ENCODE measurements at places on chromosomes 3 and 15.

GRCh38 chr3:11638495-11639358 lies 5.0 kb downstream of the VGLL4 start:
- no peak for DNase-seq

GRCh38 chr3:18868911-18869689 lies 279.2 kb upstream of the KCNH8 start:
- DNase-seq: no peak

- no peak for DNase-seq
Measured at GRCh38 chr15:20358066-20358778, 183.4 kb downstream of the GOLGA6L6 start.

DNA sequence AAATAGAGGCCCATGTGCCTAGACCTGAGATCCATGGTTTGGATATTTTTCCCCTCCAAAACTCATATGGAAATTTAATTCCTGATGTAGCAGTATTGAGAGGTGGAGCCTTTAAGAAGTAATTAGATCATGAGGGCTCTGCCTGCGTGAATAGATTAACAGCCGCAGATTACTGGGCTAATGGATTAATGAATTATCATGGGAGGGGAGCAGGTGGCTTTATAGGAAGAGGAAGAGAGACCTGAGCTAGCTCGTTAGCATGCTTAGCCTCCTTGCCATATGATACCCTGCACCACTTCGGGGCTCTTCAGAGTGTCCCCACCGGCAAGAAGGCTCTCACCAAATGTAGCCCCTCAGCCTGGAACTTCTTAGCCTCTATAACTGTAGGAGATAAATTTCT lies 15.8 kb downstream of the ARHGEF26 start:
- DNase-seq: no peak

- no peak for DNase-seq
Measured at GRCh38 chr3:186099178-186099577, 9.7 kb downstream of the ETV5 start.

DNA sequence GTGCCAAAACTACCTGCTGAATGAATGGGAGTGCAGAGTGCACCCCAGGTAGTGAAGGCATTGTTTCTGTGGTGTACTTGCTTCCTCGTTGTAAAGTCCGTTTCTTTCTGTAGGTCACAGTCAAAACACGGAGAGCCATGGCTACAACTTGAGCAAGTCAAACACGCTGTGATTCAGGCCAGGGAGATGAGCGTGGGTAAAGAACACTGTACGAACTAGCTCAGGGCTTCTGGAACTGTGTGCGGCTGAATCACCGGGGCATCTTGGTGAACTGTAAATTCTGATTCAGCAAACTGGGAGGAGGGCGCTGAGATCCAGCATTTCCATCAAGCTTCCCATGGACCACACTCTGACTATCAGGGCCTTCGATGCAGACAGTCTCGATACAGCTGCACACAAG lies 5.0 kb upstream of the TNK2 start:
- no peak for DNase-seq

- no peak for DNase-seq
Measured at GRCh38 chr3:183198939-183199338, 36.4 kb upstream of the LAMP3 start.

- DNase-seq: no peak
Measured at GRCh38 chr3:25007974-25008658, 419.9 kb upstream of the RARB start.

DNA sequence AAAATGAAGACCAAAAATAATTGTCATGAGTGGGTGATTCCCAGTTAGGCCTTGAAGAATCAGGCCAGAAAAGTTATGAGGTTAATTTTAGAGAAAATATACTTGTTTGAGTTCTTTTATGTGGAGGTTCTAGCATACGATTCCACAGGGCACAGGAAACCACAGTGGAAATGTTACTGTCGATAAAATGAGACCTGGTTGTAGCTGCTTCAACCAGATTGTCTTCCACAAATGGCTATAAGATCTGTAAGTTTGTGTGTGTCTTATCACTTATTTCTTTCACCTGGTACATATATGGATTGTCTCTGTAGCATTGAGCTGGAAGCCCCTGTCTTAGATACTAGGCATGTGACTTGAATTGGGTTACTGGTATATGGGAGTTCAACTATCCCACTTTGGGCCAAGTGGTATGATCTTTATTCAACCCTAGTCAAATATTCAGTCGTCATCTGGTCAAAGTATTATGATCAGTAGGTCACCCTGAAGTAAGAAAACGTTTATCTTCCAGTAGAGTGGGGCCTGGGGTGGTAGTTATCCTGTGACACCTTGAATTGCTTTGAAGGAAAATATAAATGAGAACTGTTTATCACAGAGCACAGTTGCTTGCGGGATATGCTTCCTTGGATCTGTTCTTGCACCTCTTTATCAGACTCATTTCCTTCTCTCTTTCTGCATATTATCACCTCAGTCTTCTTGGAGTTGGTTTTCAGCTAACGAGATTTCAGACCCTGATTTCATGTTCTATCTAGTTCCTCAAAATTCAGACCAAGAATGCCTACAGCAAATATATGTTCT lies 21.5 kb upstream of the ZNF609 start:
- DNase-seq: no peak

DNA sequence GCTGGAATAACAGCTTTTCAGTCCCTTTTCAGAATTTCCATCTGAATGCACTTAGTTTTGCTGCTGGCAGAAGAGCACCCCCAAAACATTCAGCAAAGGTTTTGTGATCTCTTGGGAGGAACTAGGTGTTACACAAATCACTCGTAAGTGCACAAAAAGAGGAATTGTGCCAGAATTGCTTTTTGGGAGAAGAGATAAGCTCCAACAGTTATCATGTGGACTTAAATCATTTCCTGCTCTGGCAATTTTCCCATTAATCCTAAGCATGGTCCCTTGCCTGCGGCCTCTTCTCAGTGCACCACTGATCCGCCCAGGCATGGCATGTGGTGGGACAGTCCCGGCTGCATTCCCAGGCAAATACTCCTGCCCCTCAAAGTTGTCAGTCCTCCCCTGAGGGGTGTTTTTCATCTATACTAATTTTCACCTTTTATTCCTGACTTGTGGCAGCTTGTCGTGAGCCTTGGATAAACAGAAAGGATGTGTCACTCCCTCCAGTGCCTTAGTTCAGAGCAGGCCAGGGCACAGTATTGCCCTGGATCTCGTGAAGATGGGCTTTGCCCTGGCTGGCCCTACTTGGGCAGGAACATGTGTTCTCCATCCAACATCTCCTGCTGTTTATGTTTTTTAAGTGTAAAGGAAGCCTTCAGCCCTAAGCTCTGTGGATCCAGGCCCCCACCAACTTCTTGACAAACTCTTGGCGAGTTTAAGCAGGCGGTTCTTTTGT lies 44.6 kb upstream of the VILL start:
- no peak for DNase-seq

DNA sequence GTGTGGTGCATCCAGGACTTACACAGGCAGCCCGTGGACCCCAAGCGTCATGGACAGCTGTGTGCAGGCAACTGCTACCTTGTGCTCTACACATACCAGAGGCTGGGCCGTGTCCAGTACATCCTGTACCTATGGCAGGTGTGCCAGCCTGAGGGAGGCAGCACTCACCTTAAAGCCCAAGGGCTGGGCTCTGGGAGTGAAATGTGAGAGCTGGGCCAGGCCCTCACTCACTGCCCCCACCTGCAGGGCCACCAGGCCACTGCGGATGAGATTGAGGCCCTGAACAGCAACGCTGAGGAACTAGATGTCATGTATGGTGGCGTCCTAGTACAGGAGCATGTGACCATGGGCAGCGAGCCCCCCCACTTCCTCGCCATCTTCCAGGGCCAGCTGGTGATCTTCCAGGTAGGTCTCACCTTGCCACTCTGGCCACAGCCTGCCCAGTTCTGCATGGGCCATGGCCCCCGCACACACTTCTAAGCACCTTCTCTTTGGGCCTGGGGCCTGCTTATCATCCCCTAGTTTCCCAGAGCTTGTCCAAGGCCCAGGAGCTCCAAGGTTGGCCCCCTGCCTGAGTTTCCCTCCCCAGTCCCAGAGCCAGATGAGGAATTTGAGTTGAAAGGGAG lies 11.0 kb downstream of the VILL start:
- no peak for DNase-seq

- DNase-seq: no peak
Measured at GRCh38 chr3:74709951-74710350, 95.5 kb upstream of the CNTN3 start.

DNA sequence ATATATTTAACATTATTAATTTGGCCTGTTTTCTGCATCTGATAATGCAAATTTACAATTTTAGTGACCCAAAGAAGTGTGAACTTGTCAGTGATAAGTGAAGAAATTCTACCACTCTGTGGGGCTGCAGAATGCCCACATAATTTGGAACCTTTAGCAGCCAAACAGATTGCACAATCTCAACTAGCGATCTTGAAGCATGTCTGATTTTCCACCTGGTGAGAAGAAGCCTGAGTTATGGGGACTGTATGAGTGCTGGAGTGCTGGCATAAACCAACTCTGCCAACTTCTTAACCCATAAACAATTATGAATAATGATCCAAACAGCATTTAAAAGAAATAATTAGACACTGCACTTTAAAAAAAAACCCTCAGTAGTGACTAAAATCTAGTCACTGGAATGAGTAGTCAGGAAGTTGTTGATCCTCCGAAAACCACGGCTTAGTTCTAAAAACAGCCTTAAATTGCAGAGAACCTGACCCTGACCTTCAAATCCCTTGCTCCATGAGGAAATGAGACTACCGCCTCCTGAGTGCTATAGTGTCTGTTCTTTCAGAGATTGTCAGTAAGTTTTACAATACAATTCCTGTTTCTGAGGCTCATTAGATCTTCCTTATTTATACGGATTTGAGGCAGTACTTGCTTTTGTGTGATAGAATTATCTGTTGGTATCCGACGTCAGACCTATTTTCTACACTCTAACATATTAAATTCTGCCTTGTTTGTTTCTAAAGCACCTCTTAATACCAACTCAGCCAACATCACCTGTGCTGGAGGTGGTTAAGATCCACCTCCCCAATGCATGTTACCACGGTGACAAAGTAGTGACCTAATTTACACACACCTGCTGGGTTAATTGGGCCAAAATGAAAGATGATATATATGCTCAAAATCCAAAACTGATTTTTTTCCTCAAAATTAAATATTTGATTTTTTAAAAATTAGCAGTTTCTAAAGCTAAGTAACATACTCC lies 267.7 kb downstream of the ZBTB20 start:
- DNase-seq: no peak

- DNase-seq: no peak
Measured at GRCh38 chr15:25652704-25653103, 210.4 kb downstream of the ATP10A start.

DNA sequence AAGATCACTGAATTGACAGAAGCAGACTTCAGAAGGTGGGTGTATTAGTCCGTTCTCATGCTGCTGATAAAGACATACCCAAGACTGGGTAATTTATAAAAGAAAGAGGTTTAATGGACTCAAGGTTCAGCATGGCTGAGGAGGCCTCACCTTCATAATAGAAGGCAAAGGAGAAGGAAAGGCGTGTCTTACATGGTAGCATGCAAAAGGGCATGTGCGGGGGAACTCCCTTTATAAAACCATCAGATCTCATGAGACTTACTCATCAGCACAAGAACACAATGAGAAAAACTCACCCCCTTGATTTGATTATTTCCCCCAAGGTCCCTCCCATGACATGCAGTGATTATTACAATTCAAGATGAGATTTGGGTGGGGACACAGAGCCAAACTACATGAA lies 416.3 kb upstream of the EPHA3 start:
- no peak for DNase-seq

- no peak for DNase-seq
Measured at GRCh38 chr15:40582726-40583246, 11.3 kb upstream of the KNL1 start.

GRCh38 chr15:70023769-70024491 lies 73.8 kb downstream of the TLE3 start:
- DNase-seq: no peak

GRCh38 chr15:49189631-49190030 lies 19.6 kb downstream of the GALK2 start:
- no peak for DNase-seq

DNA sequence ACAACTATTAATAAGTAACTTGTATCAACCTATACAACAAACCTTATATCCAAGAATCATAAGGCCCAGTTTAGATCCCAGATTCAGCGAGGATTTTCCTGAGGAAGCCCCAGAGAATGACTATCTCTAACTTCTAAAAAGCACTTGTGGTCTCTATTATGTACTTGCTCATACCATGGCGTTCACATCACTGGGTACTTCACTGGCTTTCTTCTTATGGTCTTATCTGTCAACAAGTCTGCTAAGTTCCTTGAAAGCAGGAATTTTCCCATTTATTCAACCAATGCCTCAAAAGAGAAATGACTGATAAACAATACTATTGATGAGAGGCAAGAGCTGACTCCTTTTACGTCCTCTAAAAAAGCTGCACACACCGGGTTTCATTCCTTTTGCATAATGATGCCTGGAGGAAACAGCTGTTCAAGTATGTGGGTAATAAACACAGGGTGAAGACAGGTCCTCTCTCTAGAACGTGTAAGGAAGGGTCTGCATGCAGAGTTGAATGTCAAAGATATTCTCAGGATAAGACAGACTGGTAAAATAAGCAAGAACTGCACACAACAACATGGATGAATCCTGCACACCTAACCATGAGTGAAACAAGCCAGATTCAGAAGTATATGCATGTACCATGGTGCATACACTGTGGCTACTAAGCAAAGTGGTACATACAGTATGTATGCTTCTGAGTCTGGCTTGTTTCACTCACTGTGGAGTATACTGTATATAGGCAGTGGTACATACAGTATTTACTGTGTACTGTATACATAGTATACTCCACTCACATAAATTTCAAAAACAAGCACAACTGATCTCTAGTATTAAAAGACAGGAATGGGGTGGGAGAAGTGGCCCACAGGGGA lies 408.7 kb downstream of the SHQ1 start:
- no peak for DNase-seq

DNA sequence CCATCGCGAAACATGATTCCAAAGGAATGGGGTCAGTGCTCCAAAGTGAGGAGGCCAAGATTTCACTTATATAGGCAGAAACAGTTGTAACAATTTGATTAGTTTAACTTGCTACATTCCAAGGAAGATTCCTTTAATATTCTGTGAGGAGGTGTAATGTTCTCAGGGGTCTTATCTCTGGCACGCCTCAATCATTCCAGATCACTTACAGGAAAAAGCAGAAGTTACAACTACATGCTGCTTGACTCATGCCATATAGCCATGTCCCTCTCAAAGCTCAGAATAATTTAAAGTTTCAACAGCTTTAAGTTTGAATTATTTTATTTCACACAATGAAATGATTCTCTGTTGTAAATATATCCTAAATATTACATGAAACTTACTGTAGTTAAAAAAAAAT lies 3.5 kb upstream of the FYTTD1 start:
- DNase-seq: no peak

DNA sequence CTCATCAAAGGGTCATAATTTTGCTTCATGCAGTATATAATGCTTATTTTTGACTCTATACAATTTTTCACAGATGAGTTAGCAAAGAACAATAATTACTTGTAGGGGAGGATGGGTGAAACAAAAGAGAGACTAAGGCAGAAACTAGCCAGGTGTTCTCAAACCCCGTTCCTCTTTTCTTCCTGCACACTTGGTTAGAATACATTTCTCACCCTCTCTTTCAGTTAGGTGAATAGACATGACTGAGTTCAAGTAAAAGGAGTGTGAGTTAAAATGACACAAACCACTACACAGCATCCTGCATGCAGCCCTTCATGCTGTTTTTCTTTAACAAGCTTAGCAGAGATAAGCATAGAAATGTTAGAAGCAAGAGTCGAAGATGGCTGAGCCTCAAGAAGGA lies 922.2 kb downstream of the TBL1XR1 start:
- DNase-seq: no peak

- no peak for DNase-seq
Measured at GRCh38 chr3:55461896-55462295, 25.2 kb downstream of the WNT5A start.

GRCh38 chr3:111035902-111036301 lies 35.7 kb upstream of the NECTIN3 start:
- no peak for DNase-seq

- no peak for DNase-seq
Measured at GRCh38 chr15:70337277-70338186, 239.8 kb upstream of the TLE3 start.
